ENCODE measurements at places on chromosomes 7 and 10. TPM values are rescaled to one million over a fixed set of nuclear protein-coding genes. Genes with fewer than 3 reads are reported as not detected.

ADK gene
- 18.6 TPM for total RNA-seq

COPG2 gene
- 44.7 TPM for total RNA-seq

TEX47 gene
- total RNA-seq: not detected

SYNPO2L gene
- total RNA-seq: not detected

LIPM gene
- total RNA-seq: not detected

EPHB4 gene
- total RNA-seq: 49.0 TPM

Measured in melanocyte of skin (primary cell).